ENCODE measurements at places on chromosomes 1 and 21.

- DNase-seq = peak; percentile 17
Observed at GRCh38 chr1:209402697-209403096, 180.8 kb upstream of the CAMK1G start.

GRCh38 chr1:159921251-159921650, 4.1 kb downstream of the TAGLN2 start:
- no peak for DNase-seq

DNA sequence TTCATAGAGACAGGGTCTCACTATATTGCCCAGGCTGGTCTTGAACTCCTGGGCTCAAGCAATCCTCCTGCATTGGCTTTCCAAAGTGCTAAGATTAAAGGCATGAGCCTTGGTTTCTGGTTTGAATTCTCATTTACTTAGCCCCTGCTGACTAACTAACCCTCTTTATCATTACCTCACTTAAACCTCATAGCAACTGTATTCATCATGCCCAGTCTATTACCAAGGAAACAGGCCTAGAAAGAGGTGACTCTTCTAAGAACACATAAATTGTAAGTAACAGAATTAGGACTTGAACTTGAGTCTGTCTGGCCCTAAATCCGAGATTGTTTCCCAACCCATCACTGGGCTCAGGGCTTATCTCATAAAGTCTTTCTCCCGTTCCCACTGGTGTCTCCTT, 44.2 kb downstream of the TMEM53 start:
- DNase-seq = peak; percentile 69

- DNase-seq = no peak
Observed at GRCh38 chr1:216758161-216758560, 34.9 kb upstream of the ESRRG start.

DNA sequence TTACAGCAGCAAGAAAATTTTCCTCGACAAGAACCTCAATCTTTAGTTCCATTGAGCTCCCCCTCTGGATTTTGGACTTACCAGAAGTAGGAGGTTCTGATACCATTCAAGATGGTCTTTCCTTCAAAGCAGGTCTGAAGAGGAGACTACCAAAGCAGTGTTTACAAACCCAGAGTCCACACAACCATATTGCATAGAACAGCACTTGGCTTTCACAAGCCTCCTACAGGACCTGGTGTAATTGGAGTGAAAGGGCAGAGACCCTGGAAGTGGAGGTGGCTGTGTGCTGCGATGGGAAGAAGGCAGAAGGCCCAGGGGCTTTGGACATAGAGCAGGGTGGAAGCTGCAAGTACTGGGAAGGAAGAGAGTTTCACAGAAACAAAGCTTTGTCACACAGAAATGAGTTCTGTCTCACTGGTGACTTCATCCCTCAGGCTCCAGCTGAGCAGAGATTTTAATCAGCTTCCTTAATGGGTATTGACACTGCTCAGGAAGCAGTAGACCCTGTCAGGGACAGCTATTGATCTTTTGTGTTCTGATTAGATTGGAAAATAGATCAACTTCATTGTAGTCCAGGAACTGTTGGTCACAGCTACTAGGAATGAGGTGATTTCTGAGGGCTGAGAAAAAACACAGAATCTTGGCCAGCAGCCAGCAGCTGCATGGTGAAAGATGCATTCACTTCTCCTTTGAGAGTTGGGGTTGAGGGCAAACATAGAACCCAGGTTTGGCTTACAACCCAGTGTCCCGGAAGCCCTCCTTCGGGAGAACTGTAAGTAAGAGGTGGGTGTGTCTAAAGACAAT, 124.0 kb downstream of the SYT2 start:
- peak; percentile 60 for DNase-seq

- no peak for DNase-seq
Observed at GRCh38 chr1:204568576-204569315, 52.5 kb downstream of the MDM4 start.

- peak; percentile 68 for DNase-seq
Observed at GRCh38 chr1:107056426-107057196, at the start of gene PRMT6. Gene PRMT6, plus strand, starts transcription at chr1:107056674. Its CDS starts 42 bp downstream, at chr1:107056716.

- DNase-seq = peak; percentile 72
Observed at GRCh38 chr1:209643285-209644020, 8.8 kb downstream of the LAMB3 start.

GRCh38 chr1:155909894-155910293, 1.3 kb downstream of the RIT1 start:
- DNase-seq = peak; percentile 81

- no peak for DNase-seq
Observed at GRCh38 chr1:91798740-91799139, 87.2 kb downstream of the TGFBR3 start.

Measured in EH (cell line).